Effector memory CD4-positive, alpha-beta T cell (primary cell): ENCODE measurements at places on chromosomes 3 and 15.

GRCh38 chr3:105495021-105495420, 128.3 kb downstream of the ALCAM start:
- no peak for DNase-seq

- no peak for DNase-seq
These were observed 27.7 kb upstream of the VPS33B start for GRCh38 chr15:91050128-91050455.

DNA sequence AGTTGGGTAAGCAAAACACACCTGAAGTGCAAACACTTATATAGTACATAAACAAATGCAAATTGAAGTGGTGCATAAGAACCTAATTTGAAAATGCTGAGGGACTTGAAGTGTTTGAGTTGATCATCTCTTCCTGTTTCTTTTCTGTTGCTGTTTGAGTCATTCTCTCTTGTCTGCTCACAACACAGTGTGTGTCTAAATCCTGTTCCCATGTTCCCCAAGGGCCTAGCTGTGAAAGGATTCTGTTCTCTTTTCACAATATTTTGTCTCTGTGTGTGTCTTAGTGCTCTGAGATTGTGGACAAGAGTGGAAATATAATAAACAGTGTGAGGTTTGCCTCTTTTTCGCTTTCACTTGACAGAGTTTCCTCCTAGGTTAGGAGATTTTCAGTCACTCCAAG, 6.1 kb downstream of the CD96 start:
- no peak for DNase-seq

GRCh38 chr3:43445820-43446219, 159.5 kb downstream of the SNRK start:
- no peak for DNase-seq

DNA sequence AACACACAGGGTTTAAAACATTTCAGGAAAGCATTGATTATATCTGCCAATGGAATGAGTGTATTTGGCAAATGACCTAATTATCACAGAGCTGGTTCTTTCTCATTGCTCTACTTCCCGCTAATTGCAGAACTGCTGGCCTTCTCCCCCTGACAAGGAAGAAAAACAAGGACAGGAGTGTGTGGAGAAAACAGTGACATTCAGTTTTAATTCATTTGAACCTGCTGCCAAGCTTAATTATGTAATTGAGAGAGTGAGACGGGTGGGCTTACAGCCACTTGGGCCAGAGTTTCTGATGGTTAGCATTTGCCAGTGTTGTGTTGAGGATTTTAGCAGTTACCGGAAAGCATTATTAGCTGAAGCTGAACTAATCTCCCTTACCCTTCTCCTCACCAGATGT, 301.4 kb downstream of the RBMS3 start:
- no peak for DNase-seq

- DNase-seq, result no peak
These were observed 4.3 kb upstream of the OR5H6 start for GRCh38 chr3:98259707-98260106.

DNA sequence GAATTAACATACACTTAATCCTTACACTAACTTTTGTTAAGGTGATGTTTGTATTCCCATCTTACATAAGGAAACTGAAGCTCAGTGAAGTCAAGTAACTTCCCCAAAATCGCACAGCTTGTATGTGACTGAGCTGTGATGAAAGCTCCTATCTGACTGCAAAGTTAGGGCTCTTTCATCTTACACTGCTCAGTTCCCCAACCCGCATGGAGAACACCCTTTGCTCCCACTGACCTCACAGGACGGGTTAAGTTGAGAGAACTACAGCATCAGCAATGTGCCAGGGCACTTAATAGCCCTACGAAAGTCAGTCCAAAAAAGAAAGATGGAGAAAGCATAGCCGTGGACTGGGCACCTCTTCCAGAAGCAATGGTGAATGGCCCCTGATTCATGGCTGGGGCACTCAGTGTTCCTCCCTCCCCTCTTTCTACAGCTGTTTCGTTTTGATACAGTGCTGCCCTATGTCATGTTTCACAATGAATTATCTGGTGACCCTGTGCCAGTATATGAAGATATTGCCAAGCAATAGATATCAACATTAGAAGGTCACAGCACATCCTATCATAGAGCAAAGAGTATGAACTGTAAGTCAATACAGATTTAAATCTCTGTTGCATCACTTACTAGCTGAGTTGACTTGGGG, 38.0 kb downstream of the CADPS start:
- DNase-seq, result no peak

- DNase-seq, result no peak
These were observed 86.8 kb downstream of the RFTN1 start for GRCh38 chr3:16426665-16427064.

DNA sequence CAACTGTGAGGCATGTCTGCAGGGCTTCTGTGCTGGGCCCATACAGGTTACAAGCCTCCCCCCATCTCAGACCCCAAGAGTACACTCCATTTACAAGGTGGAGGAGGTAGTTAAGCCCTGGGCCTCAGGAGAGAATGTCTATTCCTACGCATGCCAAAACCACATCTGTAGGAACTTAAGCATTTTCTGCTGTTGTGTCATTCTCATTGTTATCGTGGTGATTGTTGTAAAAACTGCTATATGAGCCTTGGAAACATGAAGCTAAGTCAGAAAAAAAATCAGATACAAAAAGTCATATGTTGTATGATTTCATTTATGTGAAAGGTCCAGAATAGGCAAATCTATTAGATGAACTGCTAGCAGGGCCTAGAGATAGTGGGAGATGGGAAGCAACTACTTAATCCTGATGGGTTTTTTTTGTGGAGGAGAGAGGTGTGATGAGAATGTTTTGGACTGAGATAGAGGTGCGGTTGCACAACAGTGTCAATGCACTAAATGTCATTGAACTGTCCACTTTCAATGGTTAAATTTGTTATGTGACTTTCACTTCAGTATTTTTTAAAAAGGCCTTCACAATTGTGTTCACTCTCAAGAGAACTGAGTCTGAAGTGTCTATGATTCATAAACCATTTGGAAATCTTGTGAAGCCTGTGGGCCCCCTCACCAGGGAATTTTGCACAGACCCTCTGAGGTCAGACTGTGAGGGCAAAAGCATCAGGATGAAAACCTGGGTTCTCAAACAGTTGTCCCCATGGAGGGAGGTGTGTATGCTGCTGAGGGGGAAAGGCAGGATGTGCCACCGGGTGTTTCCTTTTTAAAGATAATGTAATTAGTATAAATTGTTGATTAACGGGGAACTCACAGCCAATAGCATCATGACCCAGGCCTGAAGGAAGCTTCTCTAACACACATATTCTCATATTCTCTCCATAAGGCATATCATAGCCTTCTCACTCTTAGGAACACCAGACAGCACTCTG, 3.2 kb downstream of the RTP3 start:
- DNase-seq, result no peak

DNA sequence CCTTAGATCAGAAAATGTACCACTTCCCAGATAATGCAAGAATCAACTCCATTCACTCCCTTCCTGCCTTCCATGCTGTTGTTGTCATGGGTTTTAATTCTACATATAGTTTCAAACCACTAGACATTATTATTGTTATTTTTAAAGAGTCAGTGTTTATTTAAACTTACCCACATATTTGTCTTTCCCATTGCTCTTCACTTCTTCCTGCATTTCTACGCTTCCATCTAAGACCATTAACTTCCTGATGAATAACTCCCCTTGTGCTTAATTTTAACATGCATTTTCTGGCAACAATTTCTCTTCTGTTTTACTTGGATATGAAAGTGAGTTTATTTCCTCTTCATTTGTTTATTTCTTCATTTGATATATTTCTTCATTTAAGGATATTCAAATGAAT, 127.1 kb upstream of the FHIT start:
- DNase-seq, result no peak

GRCh38 chr15:56943403-56943802, 25.0 kb downstream of the TCF12 start:
- no peak for DNase-seq

DNA sequence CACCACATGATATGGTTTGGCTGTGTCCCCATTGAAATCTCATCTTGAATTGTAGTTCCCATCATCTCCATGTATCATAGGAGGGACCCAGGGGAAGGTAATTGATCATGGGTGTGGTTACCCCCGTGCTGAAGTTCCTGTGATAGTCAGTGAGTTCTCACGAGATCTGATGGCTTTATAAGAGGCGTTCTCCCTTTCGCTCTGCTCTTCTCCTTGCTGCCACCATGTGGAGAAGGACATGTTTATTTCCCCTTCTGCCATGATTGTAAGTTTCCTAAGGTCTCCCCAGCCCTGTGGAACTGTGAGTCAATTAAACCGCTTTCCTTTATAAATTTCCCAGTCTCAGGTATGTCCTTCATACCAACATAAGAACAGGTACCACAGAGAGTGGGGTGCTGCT, 21.9 kb downstream of the OSTN start:
- no peak for DNase-seq

GRCh38 chr3:184565421-184566211, 4.0 kb downstream of the EPHB3 start:
- no peak for DNase-seq

- no peak for DNase-seq
These were observed 10.1 kb downstream of the CYP1A2 start for GRCh38 chr15:74758736-74759135.

GRCh38 chr3:3141939-3142338, 15.2 kb downstream of the TRNT1 start:
- no peak for DNase-seq

DNA sequence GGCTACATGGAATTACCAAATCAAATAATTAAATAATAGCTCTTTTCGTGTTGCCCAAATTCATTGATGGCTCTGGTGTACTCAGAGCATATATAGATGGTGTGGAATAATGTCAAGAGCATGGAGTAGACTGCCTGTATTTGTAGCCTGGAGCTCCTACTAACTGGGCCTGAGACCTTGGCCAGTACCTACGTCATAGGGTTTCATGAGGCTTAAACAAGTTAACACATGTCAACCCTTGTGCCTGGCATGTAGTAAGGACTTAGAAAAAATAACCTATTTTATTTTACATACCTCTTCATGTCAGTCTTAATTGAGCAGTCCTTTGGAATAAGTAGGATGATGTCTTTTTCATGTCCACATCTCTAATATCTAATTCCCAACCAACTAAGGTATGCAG, 223.7 kb upstream of the DPH6 start:
- DNase-seq, result no peak

DNA sequence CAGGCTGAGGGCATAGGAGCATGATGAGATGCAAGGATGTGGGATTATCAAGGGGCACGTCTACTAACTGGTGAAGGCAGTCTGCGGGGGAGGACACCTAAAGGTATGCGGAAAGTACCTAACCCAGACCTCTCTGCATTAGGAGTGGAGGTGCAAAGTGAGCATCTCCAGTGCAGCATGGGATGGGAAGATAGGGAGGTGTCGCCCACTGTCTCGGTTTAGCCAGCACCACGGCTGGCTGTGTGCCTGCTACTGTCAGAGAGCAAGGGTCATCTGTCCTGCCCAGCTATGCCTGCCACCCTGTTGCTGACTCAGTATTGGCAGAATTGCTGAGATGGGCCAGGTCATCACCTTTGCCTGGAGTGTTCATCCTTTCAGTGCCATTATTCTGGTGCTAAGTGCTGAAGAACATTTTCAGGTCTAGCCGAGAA, 40.1 kb downstream of the OXNAD1 start:
- DNase-seq, result peak; percentile 26
